IMR-90 (cell line): ENCODE measurements at places on chromosomes 7 and 10.
A peak's percentile ranks its signal among the peaks of the same experiment; 100 is the strongest.

- no peak for DNase-seq
Observed at GRCh38 chr10:97312897-97313296, 6.2 kb upstream of the FRAT1 start.

DNA sequence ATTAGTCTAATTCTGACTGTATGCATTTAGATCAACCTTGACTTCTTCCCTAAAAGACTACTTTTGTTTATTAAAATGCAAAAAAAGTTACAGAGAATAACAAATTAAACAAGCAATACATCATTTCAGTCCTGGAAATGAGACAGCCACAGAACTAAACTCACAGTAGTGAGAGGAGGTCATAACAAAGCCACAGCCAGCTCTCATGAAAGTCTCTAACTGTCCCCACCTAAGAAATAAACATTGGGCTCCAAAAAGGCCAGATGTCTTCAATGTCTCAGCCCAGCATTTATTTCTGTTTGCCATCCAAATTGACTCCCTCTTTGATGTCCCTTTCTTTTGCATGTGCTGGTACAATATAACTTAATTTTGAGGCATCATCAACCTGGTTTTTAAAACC lies 74.4 kb downstream of the NHLRC2 start:
- DNase-seq = no peak

DNA sequence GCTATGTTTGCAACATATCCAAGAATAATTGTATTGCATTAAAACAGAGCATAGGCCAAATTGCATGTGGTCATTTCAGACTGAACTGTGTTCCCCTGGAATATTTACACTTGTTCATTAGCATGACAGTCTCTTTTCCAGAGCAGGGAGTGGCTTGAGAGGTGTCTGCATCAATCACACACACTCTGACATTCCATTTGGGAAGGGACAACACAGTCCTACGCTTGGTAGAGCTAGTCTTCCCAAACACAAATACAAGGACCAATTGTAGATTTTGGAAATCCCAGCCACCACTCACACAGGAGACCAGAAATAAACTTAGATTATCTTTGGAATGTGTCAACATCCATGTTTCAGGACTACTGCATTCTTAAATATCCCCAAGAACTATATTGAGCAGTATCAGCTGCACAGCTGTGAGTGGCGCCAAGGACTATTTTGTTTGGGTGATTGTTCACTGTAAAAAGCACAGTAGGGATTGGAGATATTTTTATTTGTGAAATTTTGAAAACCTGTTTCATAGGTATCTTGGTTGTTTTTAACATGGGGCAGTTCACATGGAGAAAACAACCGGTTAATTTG lies 93.6 kb upstream of the PRR15 start:
- no peak for DNase-seq

GRCh38 chr10:80144067-80144695 lies 11.7 kb downstream of the PLAC9 start:
- DNase-seq = no peak

DNA sequence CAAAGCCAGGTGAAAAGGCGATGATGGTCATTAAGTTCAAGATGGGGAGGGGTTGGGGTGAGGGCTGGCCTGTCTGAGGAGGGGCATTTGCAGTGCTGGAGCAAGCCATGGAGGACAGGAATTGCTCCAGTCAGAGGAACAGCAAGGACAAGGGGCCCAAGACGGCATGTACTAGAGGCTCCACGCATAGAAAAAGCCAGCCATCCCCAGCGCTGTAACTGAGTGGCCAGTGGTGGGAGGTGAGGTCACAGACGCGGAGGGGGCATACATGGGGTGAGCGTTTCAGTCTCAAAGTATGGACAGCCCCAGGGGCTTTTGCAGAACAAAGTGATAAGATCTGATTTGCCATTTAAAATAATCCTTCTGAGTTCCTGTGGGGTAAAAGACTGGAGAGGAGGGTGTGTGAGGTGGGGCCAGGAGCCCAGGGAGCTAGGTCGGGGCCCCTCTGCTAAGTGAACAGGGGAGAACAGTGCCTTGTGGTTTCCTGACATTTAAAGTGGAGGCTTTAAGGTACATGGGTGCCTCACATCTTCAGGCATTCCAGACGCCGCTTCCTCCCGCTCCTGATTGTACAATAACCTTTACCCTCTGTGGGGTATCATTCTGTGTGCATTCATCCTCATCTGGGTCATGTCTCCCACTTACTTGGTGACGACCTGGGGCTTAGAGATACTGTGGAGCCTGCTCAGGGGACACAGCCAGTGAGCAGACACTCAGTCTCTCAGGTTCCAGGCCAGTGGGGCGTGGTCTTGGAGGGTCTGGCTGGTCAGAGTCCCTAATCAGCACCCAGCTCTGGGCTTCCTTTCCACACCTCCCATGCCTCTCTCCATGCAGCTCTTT lies 105.6 kb upstream of the GPR26 start:
- no peak for DNase-seq

- DNase-seq = peak; percentile 42
Observed at GRCh38 chr7:90345595-90346335, 751 bp upstream of the GTPBP10 start.

GRCh38 chr7:94183891-94184290 lies 179.7 kb upstream of the BET1 start:
- DNase-seq = no peak

DNA sequence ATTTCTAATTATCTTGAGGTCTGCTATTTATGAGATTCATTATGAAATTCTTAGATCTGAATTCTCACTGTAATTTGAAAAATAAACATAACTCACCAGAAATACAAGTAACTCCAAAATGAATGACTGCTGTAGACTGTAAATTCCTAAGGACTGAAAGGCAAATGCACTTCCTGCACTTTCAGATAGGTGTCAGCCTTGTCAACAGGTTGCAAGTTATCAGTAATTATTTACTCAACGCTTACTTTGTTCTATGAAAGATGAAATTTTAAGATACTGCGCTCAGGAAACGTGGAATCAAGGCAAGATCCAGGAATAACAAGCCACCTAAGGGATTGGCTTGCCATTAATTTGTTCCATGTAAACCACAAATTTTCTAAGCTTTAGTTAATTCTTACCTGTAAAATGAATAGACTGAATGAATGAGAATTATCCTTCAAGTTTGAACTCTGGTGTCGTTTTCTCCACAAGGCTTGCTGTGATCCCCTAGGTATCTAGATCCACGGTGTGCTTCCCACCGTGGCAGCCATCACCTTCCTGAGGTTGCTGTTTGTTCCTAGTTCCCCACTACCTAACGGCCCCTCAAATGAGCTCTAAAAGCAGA lies 12.6 kb downstream of the DHX32 start:
- peak; percentile 65 for DNase-seq

DNA sequence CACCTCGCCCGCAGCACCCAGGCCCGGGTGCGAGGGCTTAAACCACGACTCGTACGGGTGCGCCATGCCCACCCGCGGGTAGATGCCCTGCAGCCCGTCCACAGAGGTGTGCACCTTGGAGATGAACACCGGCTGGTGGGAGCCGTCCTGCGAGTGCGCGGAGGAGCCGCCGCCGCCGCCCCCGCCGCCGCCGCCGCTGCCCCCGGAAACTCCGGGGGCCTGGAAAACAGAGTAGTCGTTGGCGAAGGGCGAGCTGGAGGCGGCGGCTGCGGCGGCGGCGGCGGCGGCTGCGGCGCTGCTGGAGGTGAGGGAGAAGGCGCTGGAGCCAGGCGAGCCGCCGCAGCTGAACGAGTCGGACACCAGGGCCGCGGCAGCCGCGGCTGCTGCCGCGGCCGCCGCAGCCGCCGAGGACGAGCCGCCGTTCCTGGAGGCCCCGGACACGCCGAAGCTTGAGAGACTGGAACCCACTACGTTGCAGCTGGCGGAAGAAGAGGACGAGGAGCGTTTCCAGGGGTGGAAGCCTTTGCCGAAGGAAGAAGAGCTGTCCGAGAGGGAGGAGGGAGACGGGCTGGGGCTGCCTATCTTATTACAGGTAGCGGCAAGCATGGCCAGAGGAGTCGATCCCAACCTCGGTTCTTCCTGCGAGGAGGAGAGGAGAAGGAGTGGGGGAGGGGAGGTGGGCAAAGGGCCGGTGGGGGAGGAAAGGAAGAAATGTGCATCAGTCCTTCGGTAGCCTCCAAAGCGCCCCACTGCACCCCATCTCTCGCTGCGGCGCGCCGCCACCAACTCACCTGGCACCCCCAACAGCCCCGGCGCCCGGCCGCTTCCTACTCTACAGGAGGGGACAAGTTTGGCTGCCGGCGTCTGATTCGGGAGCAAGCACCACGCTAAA lies 1.3 kb downstream of the SP8 start:
- no peak for DNase-seq

- DNase-seq = peak; percentile 75
Observed at GRCh38 chr7:85595750-85596178, 408.9 kb upstream of the SEMA3D start.

- DNase-seq = no peak
Observed at GRCh38 chr7:74320645-74321221, 31.5 kb downstream of the CLIP2 start.

DNA sequence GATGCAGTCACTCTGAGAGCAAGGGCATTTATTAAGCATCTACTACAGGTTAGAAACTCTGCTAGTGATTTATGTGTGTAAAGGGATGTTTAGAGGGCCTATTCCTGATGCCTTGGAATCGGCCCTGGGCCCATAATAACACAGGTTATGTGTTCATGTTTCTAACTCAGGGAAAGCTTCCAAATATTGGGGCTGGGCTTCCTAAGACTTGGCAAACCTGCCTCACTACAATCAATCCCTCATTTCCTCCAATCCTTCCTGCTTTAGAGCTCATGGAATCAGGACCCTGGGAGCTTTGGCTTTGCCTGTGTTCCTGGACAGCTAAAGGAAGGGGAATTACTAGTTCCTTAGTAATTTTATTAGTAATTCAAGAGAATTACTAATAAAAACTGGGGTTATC lies 148.8 kb downstream of the HIBADH start:
- no peak for DNase-seq

DNA sequence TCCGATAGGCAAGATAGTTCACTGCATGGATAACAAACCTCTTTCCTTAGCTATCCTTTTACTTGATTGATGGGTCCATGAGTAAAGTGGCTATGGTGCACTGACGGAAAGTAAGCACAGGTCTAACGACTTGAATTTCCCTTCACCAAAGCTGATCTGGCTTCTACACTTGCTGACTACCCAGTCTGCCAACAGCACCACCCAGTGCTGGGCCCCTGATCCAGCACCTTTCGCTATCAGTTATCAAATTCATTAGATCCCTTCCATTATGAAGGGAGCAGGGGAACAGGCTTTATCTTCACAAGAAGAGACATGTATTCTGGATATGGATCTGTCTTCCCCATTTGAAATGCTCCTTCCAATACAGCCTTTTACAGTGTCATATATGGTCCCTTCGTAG lies 855.9 kb downstream of the GRID1 start:
- DNase-seq = no peak

GRCh38 chr10:110615057-110615747 lies 28.9 kb upstream of the RBM20 start:
- peak; percentile 47 for DNase-seq

DNA sequence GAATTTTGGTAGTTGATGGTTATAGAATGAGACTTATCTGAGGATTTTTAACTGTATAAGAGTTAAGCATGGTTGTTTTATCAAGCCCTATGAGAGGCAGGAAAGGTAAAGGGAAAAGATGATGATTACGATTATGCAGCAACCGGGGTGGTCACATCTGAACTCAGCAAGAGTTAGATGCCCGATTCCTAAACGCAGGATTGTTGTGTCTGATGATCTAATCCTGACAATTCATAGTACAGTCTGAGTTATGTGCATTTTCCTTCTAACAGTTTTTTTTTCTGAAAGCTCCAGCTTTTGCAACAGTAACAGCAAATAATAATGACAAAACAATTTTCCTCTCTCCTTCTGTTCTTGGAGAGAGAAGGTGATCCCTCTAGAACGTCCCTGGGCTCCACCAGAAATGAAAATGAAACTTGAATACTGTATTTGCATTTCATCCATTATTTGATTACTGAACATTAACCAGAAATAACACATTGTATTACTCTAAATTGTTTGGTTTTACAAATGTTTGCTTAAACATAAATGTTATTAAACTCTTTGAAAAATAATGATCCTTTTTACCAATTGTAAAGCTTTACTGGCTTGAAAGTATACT lies 176.5 kb upstream of the CCDC6 start:
- DNase-seq = no peak

DNA sequence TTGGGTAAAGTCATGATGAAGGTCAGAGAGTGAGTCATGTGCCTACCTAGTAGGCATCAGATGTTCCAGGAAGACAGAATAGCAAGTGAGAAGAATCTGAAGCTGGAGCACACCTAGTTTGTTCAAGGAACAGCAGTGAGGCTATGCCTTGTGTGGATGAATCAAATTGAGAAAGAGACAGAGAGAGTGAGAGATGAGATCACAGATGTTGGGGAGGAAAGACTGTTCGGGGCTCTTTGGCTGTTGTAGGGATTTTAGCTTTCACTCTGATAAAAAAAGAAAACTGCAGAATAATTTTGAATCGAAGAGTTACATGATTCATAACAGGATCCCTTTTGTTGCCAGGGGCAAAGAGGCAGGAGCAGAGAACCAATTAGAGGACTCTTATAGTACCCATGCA lies 6.3 kb downstream of the LIPF start:
- DNase-seq = no peak

- peak; percentile 43 for DNase-seq
Observed at GRCh38 chr10:63375859-63376258, 89.9 kb downstream of the JMJD1C start.

DNA sequence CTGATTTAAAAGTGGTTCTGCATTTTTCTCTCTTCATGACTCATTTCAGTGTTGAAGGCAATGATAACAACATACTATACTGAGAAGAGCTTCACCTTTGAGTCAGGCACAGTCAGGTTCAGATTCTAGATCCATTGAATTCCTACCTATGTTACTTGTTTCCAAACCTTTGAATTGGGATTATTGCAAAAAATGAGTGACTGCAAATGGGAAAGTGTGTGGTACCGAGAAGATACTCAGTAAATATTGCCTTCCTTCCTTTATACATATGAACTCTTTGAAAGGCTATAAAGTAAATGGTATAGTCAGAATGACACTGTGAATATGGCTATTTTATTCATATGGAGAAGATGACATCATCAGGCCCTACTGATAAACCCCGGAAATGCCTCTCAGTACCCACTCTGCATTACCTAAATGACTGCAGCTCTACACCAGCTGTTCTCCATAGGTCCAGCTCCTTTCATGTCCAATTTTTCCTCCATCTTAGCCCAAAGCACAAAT lies 66.7 kb upstream of the FGL2 start:
- DNase-seq = peak; percentile 47

DNA sequence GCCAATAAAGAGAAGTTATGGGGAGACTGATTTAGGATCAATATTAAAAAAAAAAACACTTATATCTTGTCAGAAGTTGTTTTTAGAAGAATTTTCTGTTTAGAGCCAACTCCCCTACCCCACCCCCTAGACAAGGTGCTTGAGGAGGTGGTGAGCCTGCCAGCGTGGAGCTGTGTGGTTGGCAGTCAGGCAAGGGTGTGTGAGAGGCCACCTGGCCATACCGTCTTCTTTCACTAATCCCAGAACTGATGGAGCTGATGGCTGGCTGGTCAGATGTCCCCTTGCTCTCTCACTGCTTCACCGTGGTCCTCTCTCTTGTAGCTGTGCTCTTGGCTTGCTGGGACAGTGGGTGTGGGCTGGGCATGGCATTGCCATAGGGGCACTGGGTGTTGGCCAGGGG lies 34.3 kb downstream of the NACAD start:
- no peak for DNase-seq
